ENCODE measurements at places on chromosomes 2 and 18.

GRCh38 chr2:239746559-239747246, 278.4 kb downstream of the NDUFA10 start:
- no peak for DNase-seq

DNA sequence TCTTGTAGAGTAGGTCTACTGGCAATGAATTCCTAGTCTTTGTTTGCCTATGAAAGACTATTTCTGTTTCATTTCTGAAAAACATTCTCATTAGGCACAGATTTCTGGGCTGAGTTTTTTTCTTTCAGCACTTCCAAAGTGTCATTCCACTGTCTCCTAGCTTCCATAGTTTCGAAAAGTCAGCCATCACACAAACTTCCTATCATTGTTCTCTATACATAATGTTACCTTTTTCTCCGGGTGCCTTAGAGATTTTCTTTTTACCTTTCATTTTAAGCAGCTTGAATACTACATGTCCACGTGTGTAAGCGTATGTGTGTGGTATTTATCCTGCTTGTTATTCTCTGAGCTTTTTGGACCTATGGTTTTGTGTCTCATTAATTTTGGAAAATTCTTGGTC, 55.7 kb downstream of the OLA1 start:
- no peak for DNase-seq

- DNase-seq = no peak
These were observed 260.4 kb downstream of the LPIN1 start for GRCh38 chr2:12006850-12007249.

GRCh38 chr2:161206471-161207032, 46.3 kb downstream of the TANK start:
- no peak for DNase-seq

GRCh38 chr18:24274837-24275236, 122.8 kb downstream of the OSBPL1A start:
- no peak for DNase-seq

- no peak for DNase-seq
These were observed 50.8 kb downstream of the WIPF1 start for GRCh38 chr2:174546519-174547506.

GRCh38 chr2:123051136-123051535, 974.0 kb upstream of the CNTNAP5 start:
- DNase-seq = no peak

GRCh38 chr2:85744741-85745601, 8.8 kb upstream of the ATOH8 start:
- DNase-seq = no peak

DNA sequence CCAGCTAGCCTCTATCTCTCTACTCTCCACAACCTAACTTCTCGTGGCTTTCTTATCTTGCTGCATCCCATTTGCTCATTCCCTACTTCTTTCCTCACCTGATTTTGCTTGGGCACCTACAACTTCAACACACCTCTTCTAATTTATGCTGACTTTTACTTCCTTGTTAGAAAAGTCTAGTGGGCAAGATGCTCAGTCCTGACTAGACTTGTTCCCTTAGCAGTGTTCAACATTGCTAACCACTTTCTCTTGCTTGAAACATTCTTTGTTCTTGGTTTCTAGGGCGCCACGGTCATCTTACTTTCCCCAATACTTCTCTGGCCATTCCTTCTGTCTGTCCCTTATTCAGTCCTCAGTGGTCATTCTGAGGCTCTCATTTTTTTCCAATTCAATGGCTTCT, 454.7 kb upstream of the CWC22 start:
- DNase-seq = no peak

DNA sequence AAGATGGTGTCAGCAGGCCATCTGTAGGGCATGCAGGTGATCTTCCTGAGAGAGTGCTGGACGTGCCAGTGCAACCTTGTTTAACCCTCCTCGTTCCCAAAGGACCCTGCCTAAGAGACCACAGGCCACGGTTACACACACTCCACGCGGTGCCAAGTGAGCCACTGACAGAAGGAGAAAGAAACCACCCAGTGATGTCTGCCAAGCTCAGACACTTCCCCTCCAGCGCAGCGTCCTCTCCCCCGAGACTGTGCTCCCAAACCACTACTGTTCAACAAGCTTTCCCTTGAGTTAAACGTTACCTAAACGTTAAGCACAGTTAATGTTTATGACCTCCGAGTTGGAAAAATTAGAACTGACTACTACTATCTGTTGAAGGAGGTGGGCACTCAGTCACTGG, 119.1 kb upstream of the NCK2 start:
- no peak for DNase-seq

- DNase-seq = no peak
These were observed 774.2 kb upstream of the FSHR start for GRCh38 chr2:49928551-49928950.

DNA sequence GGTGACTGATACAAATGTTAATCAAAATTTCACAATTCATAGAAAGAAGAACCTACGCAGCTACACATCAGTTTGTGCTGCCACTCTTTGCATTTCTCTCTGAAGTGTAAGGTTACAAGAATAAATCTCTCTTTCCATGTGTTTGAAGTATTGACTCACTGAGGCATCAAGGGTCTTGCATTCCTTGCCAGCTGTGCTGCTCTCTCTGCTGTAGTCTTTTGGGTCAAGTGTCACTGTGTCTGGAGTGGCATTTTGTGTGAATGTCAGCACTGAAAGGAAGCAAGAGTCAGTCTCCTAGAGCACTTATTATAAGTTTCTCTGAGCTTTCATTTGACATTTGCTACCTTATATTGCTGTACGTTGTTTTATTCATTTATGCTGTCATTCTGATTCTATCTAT, 1696.1 kb upstream of the LRRTM1 start:
- DNase-seq = no peak

GRCh38 chr2:54903736-54904554, 146.3 kb downstream of the RTN4 start:
- peak; percentile 65 for DNase-seq

GRCh38 chr2:235568431-235568830, 74.6 kb downstream of the AGAP1 start:
- no peak for DNase-seq

- no peak for DNase-seq
These were observed 16.8 kb upstream of the BCL11A start for GRCh38 chr2:60570251-60570650.

DNA sequence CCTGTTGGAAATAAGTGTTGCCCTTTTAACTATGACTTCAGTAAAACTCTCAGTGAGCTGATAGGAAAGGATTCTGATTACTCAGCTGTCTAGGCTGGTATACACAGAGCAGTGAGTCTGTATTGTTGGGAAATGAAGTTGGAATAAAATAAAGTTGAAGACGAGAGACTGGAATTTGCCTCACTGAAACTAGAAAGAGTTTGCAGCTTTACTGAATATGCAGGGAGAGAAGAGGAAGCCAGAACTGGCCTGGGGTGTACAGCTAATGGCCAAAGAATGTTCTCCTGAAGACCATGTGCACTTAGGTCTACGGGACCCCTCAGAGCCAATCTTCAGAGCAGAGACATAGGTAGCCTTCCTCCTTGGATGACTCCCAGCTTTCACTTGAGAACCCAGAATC, 26.5 kb downstream of the EIF4E2 start:
- no peak for DNase-seq

DNA sequence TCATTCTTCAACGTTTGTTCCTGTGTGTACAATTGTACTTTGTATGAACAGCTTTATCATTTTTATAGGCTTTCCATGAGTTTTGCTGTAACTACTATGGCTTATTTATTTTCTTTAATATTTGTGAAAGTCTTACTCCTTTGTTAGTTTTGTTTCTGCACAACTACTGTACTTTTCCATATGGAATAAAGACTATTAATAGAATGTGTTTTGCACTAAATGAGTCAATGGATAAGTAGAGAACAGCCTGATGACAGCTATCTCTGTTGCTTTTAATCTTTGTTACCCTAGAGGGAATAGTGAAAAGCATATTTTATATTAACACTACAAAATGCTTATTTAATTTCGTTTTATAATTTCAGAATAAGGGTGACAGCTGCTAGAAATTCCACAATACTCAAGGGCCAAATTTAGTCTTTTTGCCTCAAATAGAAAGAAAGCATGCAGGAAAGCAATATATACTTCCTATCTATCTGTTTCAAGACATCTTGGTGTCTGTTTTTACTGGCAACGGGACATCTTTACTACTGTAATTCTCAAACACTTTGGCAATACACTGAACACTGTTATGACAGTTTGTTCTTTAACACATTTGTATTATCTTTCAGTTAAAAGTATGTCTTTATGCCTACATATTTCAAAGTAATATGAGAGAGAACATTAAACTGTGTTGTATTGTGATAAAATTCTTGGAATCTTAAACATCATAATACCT, 53.9 kb downstream of the WDSUB1 start:
- no peak for DNase-seq

DNA sequence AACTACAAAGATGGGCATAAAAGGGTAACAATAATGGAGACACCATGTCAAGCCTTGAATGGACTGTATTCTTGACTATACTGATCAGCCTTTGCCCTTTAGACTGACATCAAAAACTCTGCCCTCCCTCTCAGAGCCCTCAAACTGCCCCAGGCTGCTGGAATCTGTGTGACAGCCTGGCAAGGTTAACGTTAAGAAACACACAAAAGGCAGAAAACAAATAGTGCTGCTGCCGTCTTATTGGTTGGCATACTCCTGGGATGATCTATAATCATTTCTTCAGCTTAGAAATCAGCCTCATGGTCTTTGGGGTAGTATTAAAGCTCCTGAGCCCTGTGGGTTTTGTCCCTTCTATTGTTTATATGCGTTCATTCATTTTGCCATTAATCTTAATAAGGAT, 338.0 kb downstream of the DCC start:
- DNase-seq = no peak

DNA sequence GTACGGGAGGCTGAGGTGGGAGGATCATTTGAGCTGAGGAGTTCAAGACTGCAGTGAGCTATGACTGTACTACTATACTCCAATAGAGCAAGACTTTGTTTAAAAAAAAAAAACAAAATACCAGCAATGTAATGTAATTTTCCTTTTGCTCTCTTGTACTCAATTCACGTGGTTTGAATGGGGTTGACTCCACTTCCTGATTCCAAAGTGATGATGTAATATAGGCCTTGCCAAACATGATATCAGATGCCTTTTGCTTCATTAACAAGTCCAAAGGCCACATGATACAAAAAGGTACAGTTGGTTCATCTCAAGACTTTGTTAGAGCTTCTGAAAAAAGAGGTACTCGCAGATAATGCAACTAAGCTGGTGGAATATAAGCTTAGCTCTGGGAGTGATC, 321.8 kb downstream of the ZEB2 start:
- DNase-seq = no peak

DNA sequence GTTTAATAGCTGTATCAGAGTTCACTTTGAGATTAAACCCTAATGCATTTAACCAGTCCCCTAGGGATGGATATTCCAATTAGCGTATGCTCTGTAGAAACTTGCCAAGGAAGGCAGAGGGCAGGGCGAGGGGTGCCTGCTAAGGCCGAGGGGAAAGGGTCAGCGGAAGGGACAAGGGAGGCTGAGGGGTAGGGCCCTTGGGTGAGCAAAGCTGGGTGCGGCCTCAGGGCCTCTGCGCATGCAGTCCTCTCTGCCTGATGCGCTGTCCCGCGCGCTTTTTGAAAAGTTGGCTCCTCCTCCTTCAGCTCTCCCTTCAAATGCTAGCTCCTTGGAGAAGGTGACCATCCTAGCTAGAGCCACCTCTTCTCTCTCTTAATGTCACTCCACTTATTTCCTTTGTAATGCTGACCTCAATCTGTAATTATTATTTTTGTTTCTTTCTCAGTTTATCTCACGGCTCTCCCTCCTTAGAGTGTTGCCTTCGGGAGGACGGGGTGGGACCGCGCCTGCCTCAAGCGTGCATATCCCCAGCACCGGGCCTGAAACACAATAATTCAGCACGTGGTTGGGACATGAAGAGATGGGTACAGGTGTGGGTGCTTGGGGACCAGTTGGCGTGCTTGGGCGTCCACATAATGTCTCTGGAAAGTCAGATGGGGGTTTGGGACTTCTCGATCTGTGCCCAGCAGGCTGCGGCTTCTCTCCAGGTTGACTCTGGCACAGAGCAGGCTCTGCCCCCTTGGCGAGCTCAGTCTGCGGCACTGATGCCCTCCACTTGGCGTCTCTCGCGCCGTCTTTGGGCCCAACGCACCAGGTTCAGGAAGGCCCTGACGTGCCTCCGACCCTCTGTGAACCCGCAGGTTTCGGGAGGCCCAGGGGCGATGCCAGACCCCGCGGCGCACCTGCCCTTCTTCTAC, 10.0 kb downstream of the ZAP70 start:
- DNase-seq = no peak

- DNase-seq = no peak
These were observed 376.4 kb downstream of the RBM43 start for GRCh38 chr2:150885236-150885635.

DNA sequence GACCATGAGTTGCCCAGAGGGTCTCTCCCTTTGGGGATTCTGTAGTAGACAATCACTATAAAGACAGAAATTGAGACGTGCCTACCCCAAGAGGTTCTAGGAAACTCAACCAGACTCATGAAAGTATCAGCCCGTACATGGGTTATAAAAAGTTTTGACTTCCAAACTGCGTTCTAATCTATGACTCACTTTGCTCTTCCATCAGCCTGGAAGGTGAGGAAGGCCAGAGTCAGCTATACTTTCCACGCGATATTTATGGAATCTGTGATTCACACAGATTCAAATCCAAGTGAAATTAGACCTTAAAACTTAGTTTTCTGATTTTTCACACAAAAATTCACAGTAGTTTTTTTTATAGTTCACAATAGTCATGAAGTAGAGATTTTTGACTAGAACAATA, 7.7 kb upstream of the LYPD1 start:
- no peak for DNase-seq

GRCh38 chr2:109472331-109472959, 141.3 kb downstream of the SEPTIN10 start:
- no peak for DNase-seq

GRCh38 chr2:165897726-165898125, 55.9 kb downstream of the TTC21B start:
- no peak for DNase-seq

GRCh38 chr2:189870381-189871085, 86.3 kb downstream of the PMS1 start:
- no peak for DNase-seq

DNA sequence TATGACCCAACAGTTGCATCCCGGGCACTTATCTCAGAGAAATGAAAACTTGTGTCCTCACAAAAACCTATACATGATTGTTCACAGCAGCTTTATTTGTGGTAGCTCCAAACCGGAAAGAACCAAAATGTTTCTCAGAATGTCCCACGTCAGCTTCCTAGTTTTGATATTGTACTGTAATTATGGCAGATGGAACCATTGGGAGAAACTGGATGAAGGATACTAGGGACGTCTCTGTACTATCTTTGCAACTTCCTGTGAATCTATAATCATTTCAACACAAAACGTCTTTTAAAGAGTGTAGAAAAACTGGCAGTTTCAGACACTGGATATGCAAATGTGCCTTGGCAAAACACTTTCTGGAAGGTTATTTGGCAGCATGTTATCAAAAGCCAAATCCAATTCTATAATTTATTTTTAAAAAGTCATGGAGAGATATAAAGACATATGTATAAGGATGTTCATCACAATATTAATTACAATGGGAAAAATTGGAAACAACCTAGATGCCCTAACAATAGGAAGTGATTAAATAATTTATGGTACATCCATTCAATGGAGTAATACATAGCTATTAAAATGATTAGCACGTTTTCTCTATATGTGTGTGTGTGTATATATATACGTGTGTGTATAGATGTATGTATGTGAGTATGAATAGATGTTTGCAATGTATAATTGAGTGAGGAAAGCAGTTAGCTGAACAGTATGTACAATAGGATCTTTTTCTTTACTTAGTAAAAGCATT, 9.8 kb downstream of the SAG start:
- DNase-seq = no peak
